Left ventricle myocardium inferior (tissue), 1 donor: ENCODE measurements at places on chromosomes 2 and 18.
A peak's percentile ranks its signal among the peaks of the same experiment; 100 is the strongest.

- DNase-seq: no peak
Observed at GRCh38 chr18:63775166-63775730, at the start of gene SERPINB7. SERPINB7 (plus strand) TSS chr18:63775418; CDS start chr18:63782373, 6,955 bp downstream.

DNA sequence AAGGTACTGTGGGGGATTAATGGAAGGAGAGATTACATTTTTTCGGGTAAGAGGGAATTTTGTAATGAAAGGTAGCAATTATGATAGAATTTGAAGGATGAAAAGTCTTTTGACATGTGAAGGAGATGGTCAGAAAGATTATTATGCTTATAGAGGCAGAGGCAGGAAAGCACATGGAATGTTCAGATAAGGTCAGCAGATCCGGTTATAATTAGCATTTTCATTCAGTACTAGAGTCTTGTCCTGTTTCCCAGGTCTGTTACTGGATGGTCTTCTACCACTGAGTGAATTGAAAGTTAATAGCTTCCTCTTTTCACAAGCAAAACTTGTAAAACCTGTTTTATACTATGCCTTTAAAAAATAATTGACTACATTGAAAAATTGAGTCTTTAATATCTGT lies 116.9 kb downstream of the PHLPP1 start:
- DNase-seq: no peak

DNA sequence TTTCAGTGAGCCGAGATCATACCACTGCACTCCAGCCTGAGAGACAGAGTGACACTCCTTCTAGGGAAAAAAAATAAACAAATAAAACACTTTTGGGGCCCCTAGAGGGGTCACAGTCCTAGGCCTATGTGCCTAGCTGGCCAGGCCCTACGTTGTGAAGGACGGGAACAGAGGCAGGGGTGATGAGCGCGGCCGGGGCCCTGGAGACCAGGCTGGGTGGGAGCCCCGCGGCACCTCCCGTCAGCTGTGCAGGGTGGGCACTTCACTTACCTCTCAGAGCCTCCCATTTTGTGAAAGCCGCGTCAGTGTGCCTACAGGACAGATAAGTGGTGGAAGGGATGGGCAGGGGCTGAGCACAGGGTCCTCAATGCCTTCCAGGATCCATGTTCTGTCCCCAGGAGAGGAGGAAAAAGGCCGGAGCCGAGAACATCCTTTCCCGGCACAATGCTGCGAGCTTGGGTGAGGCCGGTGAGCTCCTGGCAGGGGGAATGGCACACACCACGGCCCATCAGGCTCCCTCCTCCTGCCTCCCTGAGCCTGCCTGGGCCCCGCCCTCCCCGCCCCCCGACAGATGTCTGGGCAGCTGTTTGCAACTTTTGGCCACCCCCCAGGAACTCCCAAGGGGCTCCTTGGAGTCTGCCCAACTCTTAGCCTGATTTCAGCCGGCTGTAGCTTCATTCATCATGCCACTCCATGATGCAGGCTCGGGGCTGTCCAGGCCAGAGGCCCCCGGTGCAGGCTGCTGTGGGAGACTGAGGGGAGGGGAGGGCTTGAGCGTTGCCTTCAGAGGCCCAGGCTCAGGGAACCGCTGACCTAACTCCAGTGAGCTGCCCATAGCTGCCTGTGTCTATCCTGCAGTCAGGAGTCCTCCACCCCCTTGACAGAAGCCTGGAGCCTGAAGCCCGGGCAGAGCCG lies 196.5 kb downstream of the TFCP2L1 start:
- DNase-seq: peak; percentile 59

- DNase-seq: peak; percentile 66
Observed at GRCh38 chr2:160407393-160408172, 86.0 kb downstream of the RBMS1 start.

DNA sequence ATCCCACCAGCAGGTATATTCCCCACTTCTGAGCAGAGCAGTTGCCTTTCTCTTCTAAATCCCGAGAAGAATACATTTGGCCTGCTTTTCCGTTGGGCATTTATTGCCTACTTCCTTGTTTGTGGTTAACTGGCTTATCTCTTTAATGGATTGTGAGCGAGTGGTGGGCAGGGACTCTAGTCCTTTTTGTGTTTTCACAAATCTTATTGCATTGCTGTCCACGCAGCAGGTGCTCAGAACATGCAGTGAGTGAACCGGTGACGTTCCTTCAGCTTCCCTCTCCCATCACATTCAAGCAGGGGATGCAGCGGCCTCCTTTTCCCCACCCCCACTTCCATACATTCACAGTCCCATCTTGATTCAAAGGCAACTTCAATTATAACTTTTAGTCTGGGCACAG lies 28.9 kb upstream of the GAREM2 start:
- DNase-seq: no peak

- DNase-seq: peak; percentile 83
Observed at GRCh38 chr2:121831841-121832240, 76.4 kb downstream of the TSN start.

DNA sequence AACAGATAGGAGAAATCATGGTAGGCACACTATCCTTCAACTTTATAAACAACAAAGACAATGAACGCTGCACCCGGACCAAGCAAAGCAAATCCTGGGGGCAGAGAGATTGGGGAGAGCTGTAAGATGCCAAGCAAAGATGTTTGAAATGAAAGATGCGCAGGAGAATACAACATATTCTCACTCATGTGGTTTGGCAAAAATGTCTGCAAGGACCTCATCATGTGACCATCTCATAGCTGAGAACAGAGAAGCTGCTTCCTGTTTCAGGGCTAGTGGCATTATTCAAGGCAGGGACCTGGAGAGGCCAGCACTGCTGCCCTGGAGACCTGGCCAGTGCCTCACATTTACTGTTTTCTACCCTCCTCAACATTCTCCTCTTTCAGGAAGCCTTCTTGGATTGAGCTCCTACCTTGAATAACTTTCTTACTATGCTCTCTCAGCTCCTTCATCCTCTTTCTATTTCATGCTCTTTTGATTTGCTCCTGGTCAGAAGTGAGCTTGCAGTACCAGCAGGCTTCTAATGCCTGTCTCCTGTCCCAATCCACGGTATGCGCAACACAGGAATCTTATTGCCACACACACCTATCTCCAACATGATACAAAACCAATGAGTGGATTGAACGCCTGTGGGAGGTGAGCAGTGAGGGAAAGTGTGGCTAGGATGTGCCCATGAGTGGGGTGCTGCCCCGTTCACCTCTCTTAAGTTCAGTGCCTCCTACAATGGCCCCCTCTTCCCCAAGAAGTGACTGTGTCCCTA lies 133.0 kb downstream of the CELF4 start:
- DNase-seq: no peak

GRCh38 chr18:63365876-63366212 lies 1.2 kb downstream of the KDSR start:
- no peak for DNase-seq

GRCh38 chr2:147122944-147123343 lies 721.9 kb upstream of the ACVR2A start:
- DNase-seq: no peak

DNA sequence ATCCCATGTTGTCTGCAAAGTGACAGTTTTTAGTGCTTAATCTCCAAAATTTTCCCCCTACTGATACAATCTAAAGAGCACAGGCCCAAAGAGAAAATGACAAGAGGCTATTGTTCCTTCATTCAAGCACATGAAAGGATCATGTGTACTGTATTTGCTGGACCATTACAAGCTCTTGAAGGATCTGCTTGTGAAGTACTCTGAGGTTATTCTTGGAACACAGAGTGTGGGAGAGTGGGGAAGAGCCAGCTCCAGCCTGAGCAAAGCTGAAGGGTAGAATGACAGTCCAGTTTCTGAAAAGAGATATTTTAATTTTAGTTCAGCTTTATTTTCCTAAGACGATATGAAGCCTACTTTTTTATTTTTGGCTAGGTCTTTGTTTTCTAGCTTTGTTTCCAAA lies 112.2 kb downstream of the GALNT3 start:
- DNase-seq: no peak

DNA sequence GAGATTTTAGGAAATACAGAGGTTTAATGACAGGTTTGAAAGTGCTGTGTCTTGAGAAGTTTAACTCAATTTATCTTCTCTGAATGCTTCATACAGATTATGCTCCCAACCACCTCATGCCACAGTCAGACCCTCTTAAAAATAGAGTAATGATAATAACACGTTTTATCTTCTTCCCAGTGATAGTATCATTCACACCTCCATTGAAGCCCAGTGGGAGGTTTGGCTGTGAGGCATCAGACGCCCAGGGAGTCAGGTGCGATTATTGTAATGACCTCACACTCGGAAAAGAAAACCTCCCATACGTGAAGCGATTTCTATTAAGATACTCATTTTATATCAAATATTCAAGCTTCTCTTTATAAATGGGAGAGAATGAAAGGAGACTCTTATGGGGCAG lies 366.3 kb downstream of the SETBP1 start:
- DNase-seq: no peak

DNA sequence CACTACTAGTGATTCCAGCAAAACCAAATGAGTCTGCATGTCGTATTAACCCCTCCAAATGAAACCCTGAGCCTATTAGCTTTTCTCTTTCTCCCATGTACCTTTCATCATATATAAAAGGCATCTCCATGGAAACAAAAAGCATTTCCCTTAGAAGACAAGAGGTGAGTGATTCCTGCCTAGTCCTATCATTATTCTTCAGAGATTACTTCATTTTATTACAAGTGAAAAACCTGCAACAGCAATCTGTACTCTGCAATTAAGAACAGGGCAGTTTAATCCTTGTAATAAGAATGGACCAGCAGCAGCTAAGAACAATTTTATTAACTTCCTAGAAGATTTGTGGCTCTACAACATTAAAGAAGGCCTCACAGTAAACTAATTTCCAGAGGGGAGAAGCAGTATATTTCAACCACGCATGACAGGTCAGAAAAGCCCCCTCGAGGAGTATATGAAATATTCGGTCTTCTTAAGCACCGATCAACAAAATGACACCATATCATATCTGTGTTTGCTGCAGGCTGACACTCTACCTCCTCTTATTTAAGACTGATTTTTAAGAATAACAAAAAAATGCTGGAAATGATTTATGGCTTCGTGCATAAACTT lies 132.3 kb upstream of the TFPI start:
- DNase-seq: no peak

DNA sequence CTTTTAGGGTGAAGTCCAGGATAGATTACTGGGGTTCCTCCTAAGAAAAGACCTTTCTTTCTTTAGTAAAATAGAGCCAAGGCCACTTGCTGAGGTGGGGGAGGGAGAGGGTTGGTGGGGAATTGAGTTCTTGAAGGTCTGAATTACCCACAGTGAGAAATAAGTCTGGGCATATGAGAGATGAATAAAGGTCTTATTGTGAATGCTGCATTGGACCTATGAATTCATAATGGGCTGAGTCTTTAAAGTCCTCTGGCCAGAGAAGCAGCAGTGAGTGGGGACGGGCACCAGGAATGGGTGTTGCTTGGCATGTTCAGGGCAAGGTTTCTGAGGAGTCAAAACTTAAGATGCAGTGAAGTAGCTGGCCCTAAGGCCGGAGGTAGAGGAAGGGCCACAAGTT lies 10.5 kb downstream of the MAPRE3 start:
- no peak for DNase-seq

DNA sequence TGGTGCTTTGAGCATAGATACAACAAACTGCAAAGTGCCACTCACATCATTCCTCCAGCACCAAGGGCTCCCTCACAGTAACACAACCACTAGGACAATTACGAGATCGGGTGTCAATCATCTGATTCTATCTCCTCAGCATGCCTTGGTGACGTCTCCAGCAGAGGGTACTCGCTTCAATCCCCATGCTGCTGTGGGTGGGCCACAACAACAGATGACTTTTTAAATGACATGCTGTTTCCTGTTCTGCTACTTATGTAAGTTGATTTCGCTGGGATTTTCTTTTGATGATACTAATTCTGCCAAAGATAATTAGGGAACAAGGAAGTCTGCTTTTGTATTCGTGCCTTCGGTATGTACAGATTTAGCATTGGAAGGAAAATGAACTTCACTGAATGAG lies 1113.0 kb downstream of the BCL11A start:
- DNase-seq: no peak

- DNase-seq: no peak
Observed at GRCh38 chr2:28809927-28810326, 707 bp upstream of the SPDYA start.

GRCh38 chr2:30639836-30640235 lies 167.4 kb downstream of the CAPN13 start:
- no peak for DNase-seq

DNA sequence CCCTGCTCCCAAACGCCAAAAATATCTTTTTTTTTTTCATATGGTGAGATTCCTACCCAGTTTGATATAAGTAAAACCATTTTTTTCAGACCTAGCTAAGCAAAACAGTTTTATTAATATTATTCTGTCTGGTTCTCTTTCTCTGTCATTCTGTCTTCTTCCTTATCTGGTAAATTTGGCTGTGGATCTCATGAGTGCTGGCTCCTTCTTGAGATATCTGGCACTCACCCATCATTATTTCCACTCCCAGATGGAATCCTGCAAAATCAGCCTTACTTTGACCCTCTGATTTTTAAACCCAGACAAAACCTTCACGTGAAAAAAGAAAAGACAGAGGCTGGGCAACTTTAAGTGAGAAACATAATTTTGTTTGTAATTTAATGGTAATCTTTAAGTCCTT lies 373.6 kb downstream of the NYAP2 start:
- no peak for DNase-seq

GRCh38 chr2:164910101-164910899 lies 45.0 kb downstream of the SLC38A11 start:
- DNase-seq: no peak

GRCh38 chr18:6785001-6785400 lies 55.5 kb downstream of the ARHGAP28 start:
- no peak for DNase-seq

- DNase-seq: no peak
Observed at GRCh38 chr2:57107353-57107752, 923.6 kb downstream of the CCDC85A start.

- DNase-seq: no peak
Observed at GRCh38 chr2:84827978-84828575, 52.8 kb downstream of the TRABD2A start.

- DNase-seq: no peak
Observed at GRCh38 chr2:17959833-17960232, 81.4 kb downstream of the KCNS3 start.

DNA sequence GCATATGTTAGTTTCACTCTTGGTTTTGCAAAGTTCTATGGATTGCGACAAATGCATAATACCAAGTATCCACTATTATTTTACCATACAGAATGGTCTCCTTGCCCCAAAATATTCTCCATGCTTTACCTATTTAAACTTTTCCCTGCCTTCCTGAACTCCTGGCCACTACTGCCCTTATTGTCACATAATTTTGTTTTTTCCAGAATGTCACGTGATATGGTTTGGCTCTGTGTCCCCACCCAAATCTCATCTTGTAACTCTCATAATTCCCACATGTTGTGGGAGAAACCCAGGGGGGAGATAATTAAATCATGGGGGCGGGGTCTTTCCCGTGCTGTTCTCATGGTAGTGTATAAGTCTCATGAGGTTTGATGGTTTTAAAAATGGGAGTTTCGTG lies 760.0 kb downstream of the METTL4 start:
- DNase-seq: no peak

DNA sequence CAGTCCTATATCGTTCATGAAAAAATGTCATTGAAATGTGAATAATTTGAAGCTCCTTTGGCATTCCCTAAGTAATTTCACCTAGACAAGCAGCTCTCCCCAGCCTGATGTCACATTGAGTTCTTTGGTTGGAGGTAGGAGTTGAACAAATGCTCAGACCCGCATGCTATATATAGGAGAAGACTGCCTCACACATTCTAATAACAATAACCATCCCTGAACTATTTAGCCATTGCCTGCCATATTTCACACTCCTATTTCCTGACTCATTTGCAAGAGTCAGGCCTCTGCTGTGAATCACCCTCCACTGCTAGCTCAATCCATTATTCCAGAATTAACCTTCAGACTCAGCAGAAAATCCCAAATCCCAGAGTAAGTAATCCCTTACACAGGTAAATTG lies 256.6 kb upstream of the ACVR2A start:
- DNase-seq: no peak
